ENCODE measurements at places on chromosomes 6 and 20.

DNA sequence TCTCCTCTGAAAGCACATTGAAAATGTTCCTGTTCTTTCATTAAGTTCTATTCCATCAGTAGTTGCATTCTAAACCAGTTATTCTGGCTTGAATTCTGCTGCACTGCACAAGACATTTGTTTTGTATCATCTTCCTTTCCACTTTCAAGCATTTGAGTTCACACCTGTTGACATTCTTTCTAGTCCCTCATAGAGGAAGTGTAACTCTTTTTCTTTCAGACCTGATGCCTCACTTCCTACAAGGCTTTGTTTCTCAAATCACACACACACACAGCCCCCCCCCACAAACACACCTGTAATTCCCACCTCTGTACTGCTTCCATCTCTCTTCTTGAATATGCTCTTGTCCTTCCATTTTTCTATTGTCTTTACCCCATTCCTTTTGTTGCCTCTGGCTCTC is 50.9 kb downstream of the CCN2 start:
- DNase-seq: no peak

DNA sequence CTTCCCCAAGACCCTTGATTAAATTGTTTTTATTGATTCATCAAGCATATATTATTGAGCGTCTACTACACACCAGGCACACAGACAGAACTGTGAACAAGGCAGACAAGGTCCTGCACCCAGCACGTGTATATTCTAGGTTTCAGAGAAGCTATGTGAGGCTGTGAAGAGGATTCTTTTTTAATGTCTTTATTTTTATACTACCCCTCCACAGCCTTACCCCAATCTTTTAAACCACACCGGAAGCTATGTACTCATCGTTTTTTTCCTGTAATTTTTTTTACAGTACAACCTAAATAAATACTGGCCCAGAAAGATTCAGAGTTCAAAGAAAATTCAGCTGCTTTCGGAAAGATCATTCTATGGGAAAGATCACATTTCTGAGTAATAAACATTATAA is 10.0 kb downstream of the SGK1 start:
- no peak for DNase-seq

DNA sequence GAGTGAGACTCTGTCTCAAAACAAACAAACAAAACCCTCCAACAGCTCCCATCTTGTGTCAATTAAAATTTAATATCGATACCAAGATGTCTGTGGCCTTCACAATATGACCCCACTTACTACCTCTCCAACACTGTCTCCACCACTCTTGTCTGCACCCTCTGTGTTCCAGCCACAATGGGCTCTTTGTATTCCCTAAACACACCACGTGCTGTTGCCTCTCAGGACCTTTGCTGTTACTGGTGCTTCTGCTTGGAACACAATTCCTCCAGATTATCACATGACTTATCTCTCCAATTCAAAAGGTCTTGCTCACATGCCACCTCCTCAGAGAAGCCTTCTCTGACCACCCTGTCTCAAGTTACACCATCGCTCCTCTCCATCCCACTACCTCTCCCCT is 6.0 kb upstream of the HCK start:
- no peak for DNase-seq

GRCh38 chr6:43081043-43081442 is 4.9 kb downstream of the PTK7 start:
- no peak for DNase-seq

DNA sequence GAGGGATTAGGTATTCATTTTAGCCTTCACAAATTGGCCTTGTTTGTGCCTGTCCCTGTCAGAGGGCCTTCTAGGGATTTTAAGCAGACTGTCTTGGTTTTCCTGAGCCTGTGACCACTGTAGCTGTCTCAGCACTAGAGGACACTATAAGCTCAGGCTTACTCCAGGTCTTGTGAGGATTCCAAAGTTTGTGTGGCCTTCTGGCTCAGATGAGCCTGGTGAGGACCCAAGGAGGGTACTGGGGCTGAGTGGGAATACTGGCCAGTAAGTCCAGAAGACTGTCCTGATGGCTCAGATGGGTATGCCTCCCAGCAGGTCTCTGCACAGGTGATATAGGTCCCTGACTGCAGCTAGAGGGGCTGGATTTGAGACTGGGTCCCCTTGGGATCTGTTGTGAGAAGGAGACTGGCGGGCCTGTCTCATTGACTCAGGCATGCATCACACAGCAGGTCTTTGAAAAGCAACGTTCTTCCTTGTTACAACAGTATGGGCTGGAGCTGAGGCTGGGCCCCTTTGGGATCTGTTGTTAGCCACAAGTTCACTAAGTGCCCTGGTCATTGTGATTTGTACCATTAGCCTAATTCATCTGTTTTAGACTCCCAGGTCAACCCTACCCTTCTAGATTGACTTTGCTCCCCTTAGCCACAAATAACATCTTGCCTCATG is 26.3 kb upstream of the TFB1M start:
- DNase-seq: peak; percentile 29

DNA sequence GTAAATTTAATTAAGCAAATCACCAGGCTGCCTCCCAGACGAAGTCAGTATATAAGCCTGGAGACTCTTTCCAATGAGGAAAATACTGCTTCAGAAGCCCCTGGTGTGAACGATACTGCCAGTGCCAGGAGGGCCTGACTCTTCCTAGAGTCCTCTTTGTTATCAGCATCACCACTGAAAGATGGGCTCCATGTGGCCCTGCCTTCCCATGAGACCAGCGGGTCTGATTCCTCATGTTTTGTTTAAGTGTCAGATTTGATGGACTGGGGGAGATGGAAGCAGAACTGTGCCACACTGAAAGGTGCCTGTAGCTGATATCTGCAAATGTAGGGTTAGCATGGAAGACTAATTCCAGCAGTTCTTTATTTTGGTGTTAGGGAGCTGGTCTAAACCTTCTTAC is 7.9 kb downstream of the NQO2 start:
- no peak for DNase-seq

DNA sequence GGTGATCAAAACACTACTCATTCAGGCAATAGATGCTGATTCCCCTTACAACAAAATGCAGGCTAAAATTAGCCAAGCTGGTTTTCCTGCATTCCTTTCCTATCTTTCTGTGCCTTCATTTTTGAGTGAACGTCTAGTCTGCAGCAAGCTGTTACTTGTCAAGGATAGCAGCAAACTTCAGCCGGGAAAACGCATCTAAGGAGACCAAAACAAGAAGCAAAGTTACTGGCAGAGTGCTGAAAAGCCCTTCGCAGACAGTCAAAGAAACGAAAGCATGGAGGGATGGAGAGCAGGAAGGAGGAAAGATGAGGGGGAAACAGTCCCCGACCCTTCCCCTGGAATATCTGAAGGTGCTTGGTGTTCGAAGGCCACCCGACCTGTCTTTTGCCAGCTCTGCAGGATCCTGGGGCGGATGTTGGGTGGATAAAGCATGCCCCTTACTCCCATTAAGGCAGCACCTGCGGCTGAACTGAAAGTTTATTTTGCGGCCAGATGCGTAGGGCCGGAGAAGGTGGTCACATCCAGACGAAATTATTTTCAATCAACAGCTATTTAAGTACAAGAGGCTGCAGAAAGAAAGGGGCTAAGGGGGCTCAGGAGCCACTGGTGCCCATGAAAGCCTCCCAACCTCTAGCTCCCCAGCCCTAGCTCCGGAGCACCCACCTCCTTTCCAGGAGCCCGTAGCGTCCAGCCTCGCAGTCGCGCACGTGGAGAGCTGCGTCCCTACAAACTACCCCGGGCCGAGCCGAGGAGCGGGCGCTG is 538 bp downstream of the FERMT1 start:
- DNase-seq: no peak

All from NCI-H226 (cell line).